ENCODE measurements at places on chromosomes 5 and 9. TPM values are rescaled to one million over a fixed set of nuclear protein-coding genes. Genes with fewer than 3 reads are reported as not detected.

PCDHGB4 gene
- not detected for total RNA-seq

SH3TC2 gene
- total RNA-seq: 19.9 TPM

GRCh38 chr9:21432672-21433425, 7.4 kb upstream of the IFNA1 start:
- no peak for DNase-seq

- no peak for DNase-seq
Measured at GRCh38 chr9:127112056-127112455, 10.4 kb downstream of the ANGPTL2 start.
